ENCODE measurements at places on chromosomes 3 and 15. TPM values are rescaled to one million over a fixed set of nuclear protein-coding genes. Genes with fewer than 3 reads are reported as not detected.

The SLC24A5 gene
- total RNA-seq = not detected

GRCh38 chr15:70082281-70082900 lies 15.3 kb downstream of the TLE3 start:
- H3K4me3 ChIP-seq = no peak overlapping the region
- no peak overlapping the region for H3K27ac ChIP-seq
- no peaks in the 10 kb centered on the region for H3K27me3 ChIP-seq
- peaks cover 71% of the 10 kb centered on the region for H3K36me3 ChIP-seq

DNA sequence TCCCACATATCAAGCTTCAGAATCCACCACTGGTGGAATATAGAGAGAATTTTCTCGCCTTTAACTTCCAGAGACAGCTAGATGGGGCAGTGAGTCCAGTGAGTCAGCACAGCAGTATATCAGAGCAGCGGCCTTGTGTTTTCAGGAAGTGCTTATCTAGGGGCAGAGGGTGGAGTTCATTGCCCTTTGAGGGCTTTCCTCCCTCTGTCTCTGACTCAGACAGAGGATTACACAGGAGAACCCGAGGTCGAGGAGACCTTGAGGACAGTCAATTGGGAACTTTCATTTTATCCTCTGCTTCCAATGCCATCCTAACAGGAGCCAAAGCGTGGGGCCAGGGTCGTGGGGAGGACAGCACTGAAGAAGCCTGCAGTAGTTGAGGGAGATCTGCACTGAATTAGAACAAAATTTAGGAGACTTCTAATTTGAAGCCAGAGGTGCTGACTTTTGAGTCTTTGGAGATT lies 109.6 kb upstream of the UMPS start:
- H3K27me3 ChIP-seq = peaks cover 5% of the 10 kb centered on the region
- H3K27ac ChIP-seq = peak overlapping the region; percentile 74
- H3K4me1 ChIP-seq = peaks cover 21% of the 10 kb centered on the region
- H3K4me3 ChIP-seq = peak overlapping the region; percentile 43
- H3K36me3 ChIP-seq = no peaks in the 10 kb centered on the region

DNA sequence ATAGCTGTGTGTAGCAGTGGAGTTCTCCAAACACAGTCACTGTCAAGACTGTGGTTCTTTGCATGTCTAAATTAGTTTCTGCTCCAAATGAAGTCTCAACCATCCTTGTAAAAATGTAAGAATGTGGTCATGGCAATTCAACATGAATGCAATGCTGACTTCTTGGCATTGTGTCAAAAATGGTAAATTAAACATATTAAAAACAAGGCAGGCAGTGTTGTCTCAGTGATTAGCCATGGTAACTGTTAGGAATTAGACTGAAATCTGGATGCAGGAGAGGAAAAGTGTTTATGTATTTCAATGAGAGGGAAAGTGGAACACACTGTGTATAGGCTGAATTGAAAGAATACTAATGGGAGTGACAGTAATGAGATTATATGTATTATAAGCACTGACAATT lies 597.2 kb downstream of the EDEM1 start:
- no peak overlapping the region for H3K4me3 ChIP-seq
- no peaks in the 10 kb centered on the region for H3K27me3 ChIP-seq
- no peaks in the 10 kb centered on the region for H3K36me3 ChIP-seq
- no peak overlapping the region for H3K27ac ChIP-seq

- H3K36me3 ChIP-seq = peaks cover 20% of the 10 kb centered on the region
- peaks cover 20% of the 10 kb centered on the region for H3K4me1 ChIP-seq
- H3K27me3 ChIP-seq = no peaks in the 10 kb centered on the region
- H3K4me3 ChIP-seq = no peak overlapping the region
- DNase-seq = peak; percentile 65
Observed at GRCh38 chr3:10017636-10018292, 8.5 kb upstream of the FANCD2 start.

GRCh38 chr3:152857082-152857481 lies 22.2 kb downstream of the P2RY1 start:
- no peaks in the 10 kb centered on the region for H3K36me3 ChIP-seq
- no peaks in the 10 kb centered on the region for H3K4me1 ChIP-seq
- H3K27me3 ChIP-seq = peaks cover under 1% of the 10 kb centered on the region
- H3K27ac ChIP-seq = no peak overlapping the region

DNA sequence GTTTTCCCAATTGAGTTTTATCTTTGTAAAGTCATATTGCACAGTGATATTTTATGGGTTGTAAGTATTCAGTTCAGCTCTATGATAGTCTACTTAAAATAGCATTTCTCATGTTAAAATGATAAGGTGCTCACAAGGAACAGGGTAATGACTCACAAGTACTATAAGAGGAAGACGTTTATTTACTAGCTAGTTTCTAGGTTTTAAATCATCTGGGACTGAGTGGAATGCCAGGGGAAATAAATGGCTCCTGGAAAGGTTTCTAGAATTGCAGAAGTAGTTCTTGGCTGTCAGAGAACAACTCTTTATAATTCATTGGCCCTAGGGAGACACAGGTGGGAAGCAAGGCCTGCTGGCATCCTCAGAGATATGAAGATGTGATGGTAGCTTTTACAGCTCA lies 112.8 kb downstream of the CHDH start:
- no peak overlapping the region for H3K4me3 ChIP-seq
- no peak overlapping the region for H3K27ac ChIP-seq
- H3K27me3 ChIP-seq = peaks cover 22% of the 10 kb centered on the region
- H3K36me3 ChIP-seq = no peaks in the 10 kb centered on the region
- peaks cover 36% of the 10 kb centered on the region for H3K4me1 ChIP-seq
- DNase-seq = no peak

DNA sequence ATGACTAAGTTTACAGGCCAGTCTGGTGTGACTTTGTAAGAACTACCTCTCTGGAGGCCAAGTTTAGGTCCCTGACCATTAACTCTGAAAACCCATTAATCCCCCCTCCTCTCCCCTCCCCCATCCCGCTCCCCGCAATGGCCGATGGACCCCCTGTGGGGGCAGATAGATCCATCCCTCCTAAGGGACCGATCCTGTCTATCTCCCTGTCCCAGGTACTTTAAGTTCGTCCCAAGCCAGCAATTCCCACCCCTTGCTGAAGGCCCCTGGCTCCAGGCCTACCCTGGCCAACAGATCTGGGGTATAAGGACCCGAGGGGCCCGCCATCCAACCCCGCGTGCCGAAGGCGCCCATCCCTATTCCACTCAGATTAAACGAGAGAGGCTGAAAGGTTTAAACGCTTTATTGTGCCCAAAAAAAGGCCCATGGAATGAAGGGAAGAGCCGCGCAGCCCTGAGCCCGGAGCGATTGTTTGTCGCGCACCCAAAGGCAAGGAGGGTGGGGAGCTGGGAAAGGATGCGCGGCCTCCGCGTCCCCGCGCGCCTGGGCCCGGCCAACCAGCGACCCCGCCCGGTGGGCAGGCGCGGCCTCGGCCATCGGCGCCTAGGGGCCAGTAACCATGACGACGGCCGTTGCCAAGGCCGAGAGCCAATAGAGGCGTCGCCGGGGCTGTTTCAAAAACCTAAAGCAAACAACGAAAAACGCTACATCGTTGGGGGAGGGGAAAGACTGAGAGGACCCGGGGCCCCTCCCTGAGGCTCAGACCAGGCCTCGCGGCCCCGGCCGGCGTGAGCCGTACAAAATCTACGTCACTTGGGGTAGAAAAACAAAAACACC lies 35.9 kb downstream of the HMCES start:
- peak overlapping the region; percentile 95 for H3K4me3 ChIP-seq
- DNase-seq = peak; percentile 74
- H3K4me1 ChIP-seq = peaks cover 34% of the 10 kb centered on the region
- no peaks in the 10 kb centered on the region for H3K27me3 ChIP-seq
- peaks cover 19% of the 10 kb centered on the region for H3K36me3 ChIP-seq
- peak overlapping the region; percentile 79 for H3K27ac ChIP-seq

DNA sequence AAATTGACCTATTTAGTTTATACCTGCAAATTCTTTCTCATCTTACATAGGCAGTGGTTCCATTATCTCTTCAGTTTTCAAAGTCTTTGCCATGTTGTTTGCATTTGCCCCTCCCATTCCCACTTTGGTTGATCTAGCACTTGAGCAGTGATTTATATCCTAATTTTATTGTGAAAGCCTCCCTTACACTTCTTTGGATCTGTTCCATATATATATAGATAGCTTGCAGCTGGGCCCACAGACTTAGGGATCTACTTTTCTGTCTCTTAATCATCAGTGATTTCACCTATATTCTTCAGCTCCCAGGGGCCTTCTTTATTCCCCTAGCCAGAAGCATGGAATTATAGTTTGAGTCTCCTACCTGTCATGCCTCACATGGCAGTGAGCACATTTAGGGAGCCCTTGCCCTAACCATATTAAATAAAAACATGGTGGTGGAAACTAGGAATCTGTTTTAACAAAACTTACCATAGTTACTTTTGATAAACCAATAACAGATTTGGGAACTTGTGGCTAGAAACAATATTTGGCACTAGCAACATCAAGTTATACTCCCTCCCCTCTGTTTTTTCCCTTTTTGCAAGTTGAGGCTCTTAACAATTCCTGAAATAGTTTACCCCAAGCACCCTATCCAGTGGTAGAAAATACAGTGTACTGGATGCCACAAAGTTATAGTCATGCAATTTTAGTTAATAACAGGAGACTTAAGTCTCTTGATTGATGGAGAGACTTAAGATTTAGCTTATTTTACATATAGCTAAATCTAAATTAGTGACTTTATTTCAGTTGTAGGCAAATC lies 41.7 kb downstream of the ARIH1 start:
- H3K4me3 ChIP-seq = no peak overlapping the region
- H3K36me3 ChIP-seq = peaks cover 9% of the 10 kb centered on the region
- peaks cover 14% of the 10 kb centered on the region for H3K4me1 ChIP-seq
- DNase-seq = no peak
- H3K27me3 ChIP-seq = no peaks in the 10 kb centered on the region
- no peak overlapping the region for H3K27ac ChIP-seq

Measured in activated CD4-positive, alpha-beta memory T cell treated with anti-CD3 and anti-CD28 coated beads, Interleukin-2, amount 10 ng/mL, durations not matched to agents 7 days and 5 days (primary cell).